ENCODE measurements at places on chromosomes 3 and 15.

DNA sequence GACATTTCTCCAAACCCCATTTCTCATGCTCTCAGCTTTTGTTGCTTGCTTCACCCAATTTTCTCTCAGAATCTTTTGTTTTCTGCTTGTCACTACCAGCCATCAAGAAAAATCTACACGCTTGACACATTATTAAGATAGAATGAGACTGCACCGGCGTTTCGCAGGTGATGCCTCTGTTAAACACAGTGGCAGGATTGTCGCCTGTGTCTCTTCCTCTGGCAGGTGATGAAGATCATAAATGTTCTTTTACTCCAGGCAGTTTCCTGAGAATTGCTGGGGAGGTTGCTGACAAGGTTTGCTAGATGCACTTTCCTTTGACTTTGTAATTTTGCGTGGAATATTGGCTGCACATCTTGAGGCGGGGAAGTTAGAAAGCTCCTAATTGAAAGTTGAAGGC is 75.4 kb downstream of the IL1RAP start:
- DNase-seq: no peak

GRCh38 chr3:173770011-173770410 is 372.5 kb downstream of the NLGN1 start:
- no peak for DNase-seq

DNA sequence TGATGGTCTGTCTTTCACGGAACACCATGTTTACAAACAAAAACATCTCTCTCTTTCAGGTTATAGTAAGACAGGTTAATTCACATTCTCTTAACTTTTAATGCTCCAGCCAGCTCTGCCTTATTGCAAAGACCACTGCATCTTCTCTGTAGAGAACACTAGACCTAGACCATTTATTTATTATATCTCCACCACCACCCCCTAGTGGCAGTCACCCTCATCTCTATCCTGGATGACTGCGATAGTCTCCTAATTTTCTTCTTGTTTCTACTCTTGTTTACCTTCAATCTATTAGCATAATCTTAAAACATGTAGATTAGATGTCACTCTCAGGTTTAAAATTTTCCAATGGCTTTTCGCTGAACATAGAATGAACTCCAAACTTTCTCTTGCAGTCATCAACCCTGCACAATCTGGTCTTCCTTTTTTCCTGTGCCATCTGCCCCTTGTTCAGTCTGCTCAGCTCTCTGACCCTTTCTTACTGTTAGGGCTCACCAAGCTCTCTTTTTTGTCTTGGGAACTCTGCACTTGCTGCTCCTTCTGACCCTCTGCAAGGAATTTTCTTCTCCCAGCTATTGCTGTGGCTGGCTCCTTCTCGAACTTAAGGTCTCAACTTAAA is 155.6 kb downstream of the SQOR start:
- DNase-seq: no peak

DNA sequence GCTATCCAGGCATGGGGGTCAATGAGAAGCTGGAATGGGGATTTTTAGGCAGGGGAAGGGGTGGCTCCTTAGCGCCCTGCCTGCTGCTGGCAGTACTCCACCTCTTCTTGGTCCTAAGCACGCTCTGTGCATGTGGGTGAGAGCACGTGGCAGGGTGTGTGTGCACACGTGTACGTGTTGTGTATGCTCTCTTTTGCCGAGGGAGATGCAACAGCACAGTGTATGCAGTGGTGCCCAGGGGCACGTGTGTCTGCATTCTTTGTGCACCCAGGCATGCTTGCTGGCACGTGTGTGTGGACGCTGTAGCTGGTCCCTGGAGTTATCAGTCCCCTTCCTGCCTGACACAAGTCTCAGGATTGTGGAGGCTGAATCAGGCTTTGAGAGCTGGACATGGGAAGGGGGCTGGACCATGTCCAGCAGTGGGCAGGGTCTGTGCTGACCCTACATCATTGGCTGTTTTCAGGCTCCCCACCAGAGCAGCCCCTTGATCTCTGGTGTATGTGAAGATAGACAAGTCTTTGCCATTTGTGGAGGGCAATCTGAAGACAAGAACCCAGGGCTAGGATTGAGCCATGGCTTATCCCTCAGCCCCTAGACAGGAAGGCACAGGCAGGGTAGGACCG is 1.9 kb upstream of the CAMKV start:
- no peak for DNase-seq

DNA sequence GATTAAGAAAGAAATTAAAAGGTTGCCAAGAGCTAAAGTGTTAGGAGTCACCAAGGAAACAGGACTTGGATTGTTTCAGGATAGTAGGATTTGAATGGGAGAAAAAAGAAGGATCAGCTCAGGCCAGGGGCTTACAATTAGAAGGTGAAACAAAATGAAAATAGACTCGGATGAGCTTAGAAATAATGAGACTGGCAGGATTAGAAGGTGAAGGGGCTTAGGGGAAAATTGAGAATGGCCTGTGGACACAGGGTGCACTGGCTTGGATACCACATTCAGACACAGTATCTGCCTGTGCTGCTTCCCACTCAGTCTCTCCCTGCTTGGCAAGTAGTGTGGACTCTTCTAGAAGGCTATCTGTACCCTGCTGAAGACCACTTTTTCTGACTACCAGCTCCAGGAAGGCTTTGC is 206.1 kb upstream of the ATP10A start:
- no peak for DNase-seq

DNA sequence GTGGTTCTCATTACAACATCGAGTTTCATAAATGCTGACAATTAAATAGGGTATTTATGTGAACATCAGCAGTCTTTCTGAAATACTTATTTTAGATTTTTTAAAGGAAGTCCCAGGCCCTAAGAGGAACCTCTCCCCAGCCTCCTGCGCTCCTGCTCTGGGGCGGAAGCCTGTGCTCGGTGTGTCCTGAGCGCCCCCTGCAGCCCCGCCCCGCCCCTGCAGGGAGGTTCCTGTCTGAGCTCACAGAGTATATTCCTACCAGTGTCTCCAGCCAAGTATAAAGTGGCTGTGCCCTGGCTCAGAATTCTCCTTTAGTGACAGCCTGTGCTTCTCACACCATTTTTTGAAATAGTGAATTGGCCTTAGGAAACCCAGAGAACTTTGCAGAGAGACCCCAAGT is 567.9 kb downstream of the GOLGA6L6 start:
- no peak for DNase-seq

DNA sequence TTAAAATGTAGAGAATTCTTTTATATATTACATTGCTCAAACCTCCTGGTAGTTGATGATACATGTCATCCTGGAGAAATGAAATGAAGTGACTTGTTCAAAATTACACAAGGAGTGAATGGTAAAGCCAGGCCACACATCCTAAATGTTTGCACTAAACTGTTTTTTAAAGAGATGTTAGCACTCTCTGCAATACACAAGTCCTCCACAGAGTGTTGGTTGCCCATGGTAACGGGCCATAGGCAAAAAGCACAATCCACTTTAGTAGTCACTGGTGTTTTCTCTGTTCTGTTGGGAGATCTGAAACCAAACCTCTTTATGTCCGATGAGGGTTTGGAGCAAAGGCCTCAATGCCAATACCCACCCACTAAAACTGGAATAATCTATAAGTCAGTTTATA is 907.4 kb downstream of the NTRK3 start:
- DNase-seq: no peak

DNA sequence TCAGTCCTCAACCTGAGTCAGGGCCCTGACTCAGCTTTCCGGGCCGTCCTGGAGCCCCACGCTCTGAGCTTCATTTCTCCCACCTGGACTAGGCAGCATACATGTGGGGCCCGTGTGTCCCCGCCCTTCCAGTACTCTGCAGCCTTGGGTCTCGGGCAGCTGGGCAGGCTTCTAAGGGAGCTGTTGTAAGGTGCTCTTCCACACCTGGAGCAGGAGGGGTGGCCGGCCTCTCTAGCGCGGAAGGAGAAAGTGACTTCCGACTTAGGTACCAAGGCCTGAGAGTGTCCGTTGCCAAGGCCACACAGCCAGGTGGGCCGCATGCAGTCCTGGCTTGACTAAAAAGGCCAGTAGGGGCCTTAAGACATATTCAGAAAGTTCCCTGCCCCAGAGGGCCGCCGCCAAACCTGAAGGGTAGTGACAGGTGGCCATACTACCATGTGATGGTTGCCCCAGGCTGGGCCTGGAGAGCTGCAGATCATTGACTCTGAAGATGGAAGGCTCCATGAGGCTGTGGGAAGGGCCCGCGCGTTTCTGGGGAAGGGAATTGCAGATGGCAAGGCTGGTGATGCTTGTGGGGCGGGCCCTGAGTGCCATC is 9.4 kb upstream of the SEMA3B start:
- no peak for DNase-seq

DNA sequence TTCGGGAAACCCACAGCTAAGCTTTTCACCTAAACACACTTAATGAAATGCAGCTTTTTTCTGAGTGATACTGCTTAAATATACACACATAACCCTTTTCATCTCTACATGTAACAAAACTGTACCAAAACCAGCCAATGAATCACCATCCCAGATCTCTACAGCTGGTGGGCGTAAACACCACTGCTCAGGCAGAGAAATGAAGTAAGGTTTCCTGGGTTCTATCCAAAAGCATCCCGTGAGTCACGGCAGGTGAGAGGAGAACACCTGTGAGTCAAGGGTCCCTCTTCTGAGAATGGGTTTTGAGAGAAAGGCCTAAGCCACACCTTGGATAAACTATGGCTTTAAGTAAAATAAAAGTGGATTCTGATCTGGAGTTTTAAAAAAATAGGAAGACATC is 2.6 kb downstream of the CLDN1 start:
- DNase-seq: peak; percentile 78

DNA sequence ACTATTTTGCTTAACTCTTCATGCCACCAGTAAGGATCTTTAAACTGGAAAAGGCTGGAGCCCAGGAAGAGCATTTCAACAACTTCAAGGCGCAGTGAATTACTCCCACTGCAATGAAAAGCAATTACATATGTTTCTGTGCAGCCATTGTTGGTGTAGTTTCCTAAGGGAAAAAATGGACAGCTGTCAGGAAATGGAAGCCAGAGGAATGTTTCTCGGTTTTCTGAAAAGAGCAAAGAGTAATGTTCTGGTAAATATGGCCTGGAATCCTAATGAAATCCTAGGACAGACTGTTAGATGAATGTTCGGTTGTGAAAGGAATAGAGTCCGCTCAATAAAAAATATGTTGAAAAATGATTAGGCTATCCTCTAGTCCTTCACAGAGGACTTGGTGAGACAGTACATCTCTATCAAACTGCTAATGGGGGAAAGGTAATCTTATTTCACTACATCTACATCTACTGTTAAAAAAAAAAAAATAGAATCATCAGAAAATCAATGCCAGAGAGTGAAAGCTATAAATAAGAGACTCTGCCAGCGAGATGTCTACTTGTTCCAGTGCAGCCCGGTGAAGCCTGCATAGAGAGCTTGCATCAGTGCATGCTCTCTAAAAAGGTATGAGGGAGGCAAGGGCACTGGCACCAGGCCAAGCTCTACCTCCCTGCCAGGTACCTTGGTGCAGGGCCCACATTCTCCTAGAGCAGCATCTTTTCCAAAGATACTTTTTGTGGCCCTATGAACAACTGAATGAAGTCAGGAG is 68.2 kb upstream of the TJP1 start:
- DNase-seq: no peak

DNA sequence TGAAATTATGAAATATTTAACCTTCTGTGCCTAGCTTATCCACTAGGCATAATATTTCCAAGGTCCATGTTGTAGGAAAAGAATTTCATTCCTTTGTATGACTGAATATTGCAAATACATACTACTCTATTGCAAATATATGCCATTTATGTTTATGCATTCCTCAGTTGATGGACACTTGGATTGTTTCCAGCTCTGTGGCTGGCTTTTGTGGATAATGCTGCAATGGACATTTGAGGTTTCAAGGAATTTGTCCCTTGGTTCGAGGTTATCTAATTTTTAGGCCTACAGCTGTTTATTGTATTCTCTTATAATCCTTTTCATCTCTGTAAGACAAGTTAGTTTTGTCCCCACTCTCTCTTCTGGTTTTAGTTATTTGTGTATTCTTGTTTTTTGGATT is 7.7 kb upstream of the AADACL2 start:
- no peak for DNase-seq

DNA sequence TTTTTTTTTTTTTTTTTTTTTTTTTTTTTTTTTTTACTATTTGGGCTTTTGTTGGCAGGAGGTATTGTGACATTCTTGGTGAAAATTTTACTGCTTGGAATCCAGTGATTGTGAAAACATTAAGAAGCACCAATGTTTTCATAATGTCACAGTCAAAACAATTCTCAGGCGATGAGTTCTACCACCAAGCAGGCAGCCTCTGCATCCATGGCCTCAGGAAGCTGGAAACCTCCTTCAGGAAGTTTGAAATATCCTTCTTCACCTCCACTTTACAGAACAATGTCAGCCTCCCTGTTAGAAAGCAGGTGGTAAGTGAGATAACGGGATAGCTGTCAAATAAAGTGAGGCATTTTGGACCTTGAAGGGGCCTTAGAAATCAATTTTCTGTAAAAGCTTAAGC is 98.3 kb downstream of the MEX3B start:
- DNase-seq: no peak

GRCh38 chr3:15268033-15268631 is 62.1 kb downstream of the CAPN7 start:
- peak; percentile 89 for DNase-seq

DNA sequence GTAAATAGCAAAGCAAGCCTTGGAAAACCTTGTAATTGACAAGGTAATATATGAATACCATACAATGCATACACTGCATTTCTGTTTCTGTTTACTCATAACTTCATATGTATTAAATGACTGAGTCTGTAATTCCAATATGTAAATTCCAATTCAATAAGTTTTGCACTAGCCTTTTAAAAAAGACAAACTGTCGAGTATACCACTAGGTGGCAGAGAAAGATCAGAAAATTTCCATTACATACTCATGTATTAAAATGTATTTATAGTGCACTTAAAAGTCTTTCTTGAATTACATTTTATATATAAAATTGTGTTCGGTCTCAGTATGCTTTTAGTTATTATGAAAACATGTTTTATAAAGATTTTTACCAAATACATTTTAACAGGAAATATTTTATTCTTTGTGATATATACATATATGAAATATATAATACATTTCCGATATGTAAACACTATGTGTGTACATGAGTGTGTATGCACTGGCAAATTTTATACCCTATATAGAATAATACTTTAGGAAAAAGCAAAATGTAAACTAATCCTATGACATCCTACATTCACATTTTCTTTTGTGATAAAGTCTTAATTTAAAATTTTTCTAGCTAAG is 216.8 kb downstream of the VGLL3 start:
- no peak for DNase-seq

GRCh38 chr15:89023311-89023961 is 64.8 kb upstream of the ABHD2 start:
- no peak for DNase-seq

DNA sequence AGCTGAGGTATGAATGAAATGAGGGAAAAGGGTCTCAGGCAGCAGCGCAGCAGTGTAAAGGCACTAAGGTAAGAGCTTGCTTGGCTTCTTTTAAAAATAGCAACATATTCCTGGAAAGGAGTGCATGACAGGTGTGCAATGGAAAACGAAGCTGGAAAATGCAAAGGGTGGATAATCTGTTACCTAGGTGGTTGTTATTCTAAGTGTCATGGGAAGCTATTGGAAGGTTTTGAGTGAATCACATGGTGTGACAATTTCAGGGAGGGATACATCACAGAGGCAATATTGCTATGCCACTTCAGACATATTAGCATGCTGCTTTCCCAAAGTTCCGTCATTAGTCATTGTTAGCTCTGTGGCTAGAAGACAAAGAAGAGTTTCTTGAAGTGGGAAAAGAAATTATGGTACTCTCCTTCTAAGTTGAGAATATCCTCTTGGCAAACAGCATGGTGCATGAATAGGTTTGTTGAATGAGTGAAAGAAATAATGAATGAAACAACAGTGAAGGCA is 28.7 kb upstream of the TMEM45A start:
- no peak for DNase-seq

GRCh38 chr3:163523375-163523774 is 1554.9 kb downstream of the SI start:
- DNase-seq: no peak

GRCh38 chr3:108835101-108835500 is 12.5 kb downstream of the TRAT1 start:
- peak; percentile 65 for DNase-seq
